ENCODE measurements at places on chromosomes 4 and X. TPM values are rescaled to one million over a fixed set of nuclear protein-coding genes. Genes with fewer than 3 reads are reported as not detected.

GRCh38 chr4:128519163-128519830, 231.7 kb upstream of the PGRMC2 start:
- DNase-seq: no peak

GRCh38 chr4:139083956-139084803, 68.6 kb downstream of the NOCT start:
- DNase-seq: peak; percentile 95

DNA sequence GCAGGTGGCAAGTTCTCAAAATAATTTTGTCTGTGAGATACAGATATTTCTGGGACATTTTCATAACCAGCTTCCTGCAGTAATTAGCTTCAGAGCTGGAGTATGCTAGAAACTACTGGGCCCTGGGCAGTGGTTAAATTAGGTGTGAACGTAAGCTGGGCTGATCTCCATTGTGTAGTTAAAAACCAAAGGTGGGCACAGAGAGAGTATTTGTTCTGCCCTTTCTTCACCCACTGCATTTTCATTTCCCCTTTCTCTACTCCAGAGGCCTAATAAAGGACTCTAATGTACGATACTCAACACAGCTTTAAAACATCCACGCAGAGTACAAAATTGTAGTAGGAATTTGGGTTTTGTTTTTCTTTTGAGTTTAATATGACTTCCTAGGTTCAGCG, 252.7 kb downstream of the SPRY1 start:
- no peak for DNase-seq

GRCh38 chrX:14032406-14032805, 2.7 kb upstream of the GEMIN8 start:
- peak; percentile 57 for DNase-seq

GRCh38 chr4:159540501-159540900, 437.6 kb downstream of the RAPGEF2 start:
- peak; percentile 30 for DNase-seq

DNA sequence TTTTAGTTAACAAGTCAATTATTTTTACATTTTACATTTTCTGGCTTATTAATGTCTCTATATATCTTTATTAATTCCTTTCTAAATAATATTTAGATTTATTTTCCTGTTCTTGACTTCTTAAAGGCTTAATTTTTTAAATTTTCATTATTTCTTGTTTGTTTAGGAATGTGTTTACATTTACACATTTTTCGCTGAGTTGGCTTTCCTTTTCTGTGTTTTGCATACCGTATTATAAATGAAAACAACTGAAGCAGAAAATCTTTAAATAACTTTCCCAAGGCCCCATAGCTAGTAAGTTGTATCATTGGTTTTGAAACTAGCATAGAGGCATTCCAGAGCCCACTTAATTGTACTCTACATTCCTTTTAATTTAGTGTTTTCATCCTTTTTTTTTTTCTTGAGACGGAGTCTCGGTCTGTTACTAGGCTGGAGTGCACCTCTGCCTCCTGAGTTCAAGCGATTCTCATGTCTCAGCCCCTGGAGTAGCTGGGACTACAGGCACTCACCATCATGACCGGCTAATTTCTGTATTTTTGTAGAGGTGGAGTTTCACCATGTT, 261.6 kb downstream of the IQCM start:
- no peak for DNase-seq

DNA sequence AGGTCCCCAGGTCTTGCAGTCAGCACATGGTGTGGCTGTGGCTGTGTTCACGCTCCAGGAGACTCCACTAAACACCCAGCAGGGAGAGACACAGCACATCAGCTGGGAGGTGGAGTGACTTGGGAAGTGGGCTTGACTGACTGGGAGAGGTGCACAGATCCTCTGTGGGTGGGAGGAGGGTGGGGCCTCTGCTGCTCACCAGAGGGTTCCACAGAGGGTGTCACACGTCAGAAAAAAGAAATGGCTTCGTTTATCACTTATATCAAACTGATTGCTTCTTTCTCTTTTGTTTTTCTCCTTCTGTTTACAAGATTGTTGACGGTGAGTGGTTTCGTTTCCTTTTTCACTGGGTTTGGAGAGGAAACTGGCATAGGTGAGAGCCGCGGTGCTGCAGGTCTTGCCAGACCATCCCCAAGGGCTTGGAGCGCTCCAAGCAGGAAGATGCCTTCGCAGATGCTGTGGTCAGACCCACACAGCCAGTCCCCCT, 24.8 kb upstream of the FAM193A start:
- DNase-seq: no peak

- DNase-seq: no peak
Observed at GRCh38 chr4:160485071-160485687, 1382.3 kb downstream of the RAPGEF2 start.

DNA sequence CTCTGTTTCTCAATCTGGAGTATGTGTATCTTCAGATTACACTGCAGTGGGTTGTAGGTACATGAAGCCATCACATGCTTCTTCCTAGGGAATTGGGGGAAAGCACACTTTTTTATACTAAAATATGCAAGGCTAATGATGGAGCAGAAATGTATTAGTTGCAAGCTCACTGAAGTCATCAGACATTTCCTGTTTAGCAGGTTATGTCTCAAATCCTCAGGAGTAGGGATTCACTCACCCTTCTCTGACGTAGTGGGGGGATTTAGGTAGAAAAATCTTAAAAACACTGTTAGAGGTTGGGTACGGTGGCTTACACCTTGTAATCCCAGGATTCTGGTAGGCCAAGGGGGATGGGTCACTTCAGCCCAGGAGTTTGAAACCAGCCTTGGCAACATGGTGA, 128.4 kb upstream of the GPC4 start:
- DNase-seq: no peak

DNA sequence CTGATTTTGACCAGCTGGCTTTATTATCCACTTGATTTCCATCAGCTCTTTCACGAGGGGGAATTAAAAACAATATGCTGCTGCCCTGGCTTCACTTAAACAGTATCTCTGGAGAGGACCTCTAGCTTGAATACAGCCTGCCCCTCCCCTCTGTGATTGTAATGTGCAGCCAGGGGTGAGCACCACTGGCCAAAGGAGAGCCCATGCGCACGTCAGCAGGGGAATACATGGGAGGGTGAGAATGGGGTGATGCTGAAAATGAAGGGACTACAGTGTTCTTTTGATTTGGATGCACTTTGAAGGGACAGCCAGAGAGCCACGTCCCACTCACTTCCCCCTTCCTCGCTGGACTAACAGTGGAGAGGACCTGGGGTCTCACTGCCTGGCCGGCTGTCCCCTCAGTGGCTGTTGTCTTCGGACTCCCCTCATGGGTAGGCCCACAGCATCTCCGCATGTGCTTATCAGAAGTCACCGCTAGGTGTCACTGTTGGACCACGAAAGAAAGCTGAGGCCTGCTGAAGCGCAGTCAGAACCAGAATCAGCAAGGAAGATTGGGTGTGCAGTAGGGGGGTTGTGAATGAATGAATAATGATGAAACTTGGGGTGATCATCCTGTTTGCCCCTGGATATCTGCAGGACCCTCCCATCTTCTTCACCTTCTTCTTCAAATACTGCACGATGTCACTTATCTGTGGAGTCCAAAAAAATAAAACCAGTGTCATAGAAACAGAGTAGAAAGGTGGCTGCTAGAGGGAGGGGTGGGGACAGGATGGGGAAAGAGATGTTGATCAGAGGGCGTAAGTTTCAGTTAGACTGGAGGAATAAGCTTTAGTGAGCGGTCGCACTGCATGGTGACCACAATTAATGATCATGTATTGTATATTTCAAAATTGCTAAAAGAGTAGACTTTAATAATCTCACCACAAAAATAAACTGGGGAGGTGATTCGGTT, 32.8 kb downstream of the CLCN4 start:
- peak; percentile 74 for DNase-seq

The HUWE1 gene
- total RNA-seq: 149 TPM

The S100G gene
- not detected for total RNA-seq

The KCNE5 gene
- 1.3 TPM for total RNA-seq

The TMEM31 gene
- total RNA-seq: not detected

The CAPN6 gene
- 232 TPM for total RNA-seq

The UGT2B15 gene
- total RNA-seq: not detected

The IL1RAPL1 gene
- 10.7 TPM for total RNA-seq

The RWDD4 gene
- 28.4 TPM for total RNA-seq

The ARSJ gene
- 0.28 TPM for total RNA-seq

The PGAM4 gene
- not detected for total RNA-seq

Measured in neural progenitor cell (in vitro differentiated cells).